ENCODE measurements at places on chromosomes 7 and 10.

GRCh38 chr10:59393349-59393748, 31.0 kb upstream of the FAM13C start:
- no peaks in the 10 kb centered on the region for H3K4me1 ChIP-seq
- no peaks in the 10 kb centered on the region for H3K36me3 ChIP-seq
- H3K27ac ChIP-seq, result no peak overlapping the region
- no peak overlapping the region for H3K4me3 ChIP-seq
- no peak for DNase-seq
- H3K27me3 ChIP-seq, result no peaks in the 10 kb centered on the region

DNA sequence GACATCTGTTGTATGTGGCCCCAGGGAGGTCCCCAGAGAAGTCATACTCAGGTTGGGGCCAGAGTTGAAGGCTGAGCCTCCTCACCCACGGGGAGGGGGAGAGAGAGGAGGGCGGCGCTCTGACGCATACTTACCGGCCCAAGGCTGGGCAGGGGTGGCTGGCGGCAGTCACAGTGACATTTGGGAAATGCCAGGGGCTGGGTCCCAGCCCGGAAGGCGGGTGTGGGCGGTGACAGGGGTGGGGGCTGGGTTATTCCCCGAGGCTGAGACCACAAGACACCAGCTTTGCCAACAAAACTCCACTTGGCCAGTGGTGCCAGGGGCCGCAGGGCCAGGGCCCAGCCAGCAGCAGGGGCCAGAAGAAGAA, 41.1 kb downstream of the RASGEF1A start:
- DNase-seq, result no peak
- H3K27ac ChIP-seq, result no peak overlapping the region
- H3K36me3 ChIP-seq, result no peaks in the 10 kb centered on the region

DNA sequence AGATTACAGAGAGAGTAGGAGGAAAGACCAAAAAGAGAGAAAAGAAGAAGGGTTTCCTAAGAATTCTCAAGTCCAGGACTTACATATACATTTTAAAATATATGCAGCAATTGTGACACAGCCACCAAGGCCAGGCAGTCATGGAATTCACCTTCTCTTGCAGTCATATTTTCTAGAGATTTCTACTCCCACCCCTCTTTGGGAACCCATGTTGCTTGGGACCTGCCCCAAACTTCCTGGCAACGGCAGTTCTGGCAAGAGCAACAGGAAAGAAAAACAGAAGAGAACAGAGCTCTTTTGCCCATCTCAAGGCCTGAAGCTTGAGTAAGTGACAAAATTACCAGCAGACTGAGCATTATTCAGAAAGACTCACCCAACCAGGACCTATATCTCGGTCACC, 128.3 kb upstream of the ASAH2 start:
- H3K4me1 ChIP-seq, result no peaks in the 10 kb centered on the region
- H3K27ac ChIP-seq, result no peak overlapping the region
- H3K27me3 ChIP-seq, result no peaks in the 10 kb centered on the region
- no peaks in the 10 kb centered on the region for H3K36me3 ChIP-seq
- no peak for DNase-seq
- H3K4me3 ChIP-seq, result no peak overlapping the region

GRCh38 chr10:7035126-7035761, 375.6 kb downstream of the SFMBT2 start:
- no peaks in the 10 kb centered on the region for H3K27me3 ChIP-seq
- DNase-seq, result no peak
- H3K4me3 ChIP-seq, result no peak overlapping the region

DNA sequence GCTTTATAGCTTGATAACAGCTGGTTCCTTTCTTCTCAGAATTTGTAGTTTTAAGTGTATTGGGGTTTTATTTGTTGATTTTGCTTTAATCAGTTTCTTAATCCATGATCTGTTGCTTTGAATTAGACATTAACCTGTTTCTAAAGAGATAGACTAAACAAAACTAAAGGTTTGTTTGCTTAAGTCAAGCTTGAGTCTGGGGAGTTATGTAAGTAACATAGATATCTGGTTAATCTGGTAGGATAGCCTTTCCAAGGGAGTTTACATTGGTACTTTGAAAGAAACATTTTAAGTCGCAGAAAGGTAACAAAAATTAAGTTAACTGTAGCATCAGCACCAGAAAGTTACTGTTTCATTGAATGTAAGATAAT, 5.4 kb downstream of the PPP2R2D start:
- H3K4me3 ChIP-seq, result no peak overlapping the region
- no peak for DNase-seq
- no peak overlapping the region for H3K27ac ChIP-seq

DNA sequence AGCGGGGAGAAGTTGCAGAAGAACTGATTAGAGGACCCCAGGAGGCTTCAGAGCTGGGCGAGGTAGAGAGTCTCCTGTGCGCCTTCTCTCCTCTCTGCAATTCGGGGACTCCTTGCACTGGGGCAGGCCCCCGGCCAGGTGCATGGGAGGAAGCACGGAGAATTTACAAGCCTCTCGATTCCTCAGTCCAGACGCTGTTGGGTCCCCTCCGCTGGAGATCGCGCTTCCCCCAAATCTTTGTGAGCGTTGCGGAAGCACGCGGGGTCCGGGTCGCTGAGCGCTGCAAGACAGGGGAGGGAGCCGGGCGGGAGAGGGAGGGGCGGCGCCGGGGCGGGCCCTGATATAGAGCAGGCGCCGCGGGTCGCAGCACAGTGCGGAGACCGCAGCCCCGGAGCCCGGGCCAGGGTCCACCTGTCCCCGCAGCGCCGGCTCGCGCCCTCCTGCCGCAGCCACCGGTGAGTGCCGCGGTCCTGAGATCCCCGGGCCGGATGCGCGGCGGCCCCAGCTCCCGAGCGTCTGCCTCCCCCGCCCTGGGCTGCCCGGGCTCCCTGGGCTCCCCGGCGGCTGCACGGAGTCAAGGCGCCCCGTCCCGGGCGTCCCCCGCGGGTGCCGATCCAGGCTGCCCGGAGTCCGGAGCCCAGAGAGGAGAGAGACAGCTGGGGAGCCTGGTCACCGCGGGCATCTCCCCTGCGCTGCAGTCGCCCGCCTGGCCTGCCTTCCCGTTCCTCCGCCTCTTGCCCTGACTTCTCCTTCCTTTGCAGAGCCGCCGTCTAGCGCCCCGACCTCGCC, at the start of gene PLAU:
Gene PLAU (plus strand): TSS at position 369 of the 789 bp plus-strand sequence. CDS start 424 bp downstream, outside the sequence.
- H3K4me1 ChIP-seq, result peaks cover 8% of the 10 kb centered on the region
- no peak within 1 kb of the TSS for H3K27ac ChIP-seq
- peaks cover 43% of the 10 kb centered on the region for H3K27me3 ChIP-seq
- peak; percentile 91 for DNase-seq

DNA sequence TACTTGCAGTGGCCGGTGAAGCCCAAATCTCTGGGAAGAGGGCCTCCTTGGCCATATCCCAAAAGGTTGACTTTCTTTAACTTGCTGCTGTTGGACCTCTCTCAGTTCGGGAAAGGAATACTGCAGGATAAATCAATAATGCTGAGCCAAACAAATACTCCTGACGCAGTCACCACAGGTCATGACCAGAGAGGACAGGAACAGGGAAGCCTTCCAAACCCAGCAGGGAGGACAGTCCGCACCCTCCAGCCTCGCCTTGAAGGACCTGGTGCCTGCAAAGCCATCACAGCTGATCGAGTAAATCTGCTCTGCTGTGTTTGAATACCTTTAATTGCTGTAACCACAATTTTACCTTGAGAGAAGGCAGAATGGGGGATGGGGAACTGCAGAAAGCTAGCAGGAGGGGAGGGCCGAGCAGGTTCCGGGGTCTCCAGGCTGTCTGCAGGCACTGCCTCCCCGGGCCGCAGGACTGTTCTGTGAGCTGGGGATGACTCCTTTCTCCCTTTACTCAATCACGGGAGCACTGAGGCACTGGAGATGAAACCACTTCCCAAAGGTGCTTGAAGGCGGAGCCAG, 20.8 kb upstream of the INSIG1 start:
- no peaks in the 10 kb centered on the region for H3K36me3 ChIP-seq
- no peak overlapping the region for H3K27ac ChIP-seq
- no peak for DNase-seq
- no peak overlapping the region for H3K4me3 ChIP-seq

GRCh38 chr10:52004342-52004949, 305.1 kb upstream of the CSTF2T start:
- no peak for DNase-seq
- H3K4me3 ChIP-seq, result no peak overlapping the region
- no peaks in the 10 kb centered on the region for H3K27me3 ChIP-seq
- no peaks in the 10 kb centered on the region for H3K36me3 ChIP-seq

DNA sequence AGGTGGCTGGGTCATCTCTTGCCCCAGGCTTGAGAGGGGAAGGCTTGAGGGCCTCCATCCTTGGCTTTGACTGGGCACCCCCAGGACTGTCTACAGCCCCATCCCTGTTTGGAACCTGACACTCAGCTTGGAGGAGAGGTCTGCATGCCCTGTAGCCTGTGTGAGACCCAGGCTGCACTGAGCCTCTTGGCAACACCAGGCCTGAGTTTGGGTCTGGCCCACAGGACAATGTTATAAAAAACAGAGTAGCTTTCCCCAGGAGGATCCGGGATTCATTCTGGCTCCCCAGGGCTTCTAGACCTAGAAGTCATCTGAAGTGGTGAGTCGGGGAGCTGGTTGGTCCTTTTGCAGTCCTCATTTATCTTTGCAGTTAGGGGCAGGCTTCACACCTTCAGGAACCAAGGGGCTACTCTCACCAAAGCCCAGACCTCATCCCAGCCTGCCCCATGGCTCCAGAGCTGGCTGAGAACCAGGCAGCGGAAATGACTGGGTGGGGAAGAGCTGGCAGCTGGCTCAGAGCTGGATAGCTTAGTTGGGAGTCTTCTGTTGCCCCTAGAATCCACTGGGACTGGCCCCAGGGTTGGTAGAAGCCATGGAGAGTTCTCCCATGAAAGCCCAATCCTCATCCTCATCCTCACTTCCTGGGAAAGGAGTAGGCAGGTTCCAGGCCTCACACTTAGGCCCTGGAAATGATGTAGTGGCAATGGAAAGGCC, 68.8 kb downstream of the ADCYAP1R1 start:
- no peak for DNase-seq
- no peak overlapping the region for H3K4me3 ChIP-seq
- H3K4me1 ChIP-seq, result no peaks in the 10 kb centered on the region
- H3K27me3 ChIP-seq, result peaks cover 9% of the 10 kb centered on the region
- H3K36me3 ChIP-seq, result no peaks in the 10 kb centered on the region

- no peak overlapping the region for H3K27ac ChIP-seq
- peaks cover 9% of the 10 kb centered on the region for H3K36me3 ChIP-seq
- H3K4me1 ChIP-seq, result no peaks in the 10 kb centered on the region
Measured at GRCh38 chr10:69398466-69398865, 18.3 kb downstream of the TACR2 start.

- H3K4me3 ChIP-seq, result no peak overlapping the region
- no peaks in the 10 kb centered on the region for H3K4me1 ChIP-seq
- H3K36me3 ChIP-seq, result no peaks in the 10 kb centered on the region
- no peak overlapping the region for H3K27ac ChIP-seq
- no peaks in the 10 kb centered on the region for H3K27me3 ChIP-seq
- DNase-seq, result no peak
Measured at GRCh38 chr10:32190890-32191491, 134.8 kb upstream of the KIF5B start.

DNA sequence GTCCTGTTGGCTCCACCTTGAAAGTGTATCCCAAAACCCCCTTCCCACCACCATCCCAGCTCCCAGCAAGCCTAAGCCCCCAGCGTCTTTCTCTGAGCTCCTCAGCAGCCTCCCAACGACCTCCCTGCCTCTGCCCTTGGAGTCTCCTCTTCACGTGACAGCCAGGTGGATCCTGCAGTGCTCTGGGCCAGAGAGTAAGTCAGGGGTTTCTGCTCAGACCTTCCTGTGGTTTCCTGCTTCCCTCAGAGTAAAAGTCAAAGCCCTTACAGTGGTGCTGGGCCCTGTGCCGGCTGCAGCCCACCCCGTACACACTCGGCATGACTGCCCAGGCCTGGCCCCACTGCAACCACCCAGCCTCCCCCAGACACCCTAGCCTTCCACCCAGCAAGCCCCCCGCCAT, 51.9 kb downstream of the OAT start:
- H3K36me3 ChIP-seq, result no peaks in the 10 kb centered on the region
- no peak for DNase-seq
- no peak overlapping the region for H3K4me3 ChIP-seq
- H3K4me1 ChIP-seq, result no peaks in the 10 kb centered on the region
- H3K27me3 ChIP-seq, result no peaks in the 10 kb centered on the region
- no peak overlapping the region for H3K27ac ChIP-seq

DNA sequence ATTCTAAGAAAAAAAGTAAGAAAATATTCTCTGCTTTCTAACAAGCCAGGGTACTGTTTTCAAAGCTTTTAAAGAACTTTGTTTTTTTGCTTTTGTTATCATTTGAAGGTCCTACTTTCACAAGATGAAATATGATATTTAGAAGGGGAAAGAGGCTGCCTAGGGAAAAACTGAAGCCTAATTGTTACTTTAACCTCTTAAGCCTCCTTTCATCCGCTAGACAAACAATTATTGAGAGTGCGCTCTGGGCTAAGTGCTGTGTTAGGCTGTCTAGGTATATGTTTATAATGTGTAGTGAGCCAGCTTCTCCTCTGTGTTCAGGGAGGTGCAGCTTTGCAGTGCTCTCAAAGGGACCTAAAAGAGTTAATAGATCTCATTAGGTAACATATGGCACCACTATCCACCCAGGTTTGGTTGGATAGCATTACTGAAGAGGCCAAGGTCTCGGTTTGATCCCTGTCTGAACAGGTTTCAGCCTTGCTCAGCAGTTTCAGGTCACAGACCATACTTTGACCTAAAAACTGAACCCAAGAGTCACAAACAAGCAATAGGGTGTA, 17.9 kb downstream of the PDK4 start:
- H3K36me3 ChIP-seq, result no peaks in the 10 kb centered on the region
- H3K27ac ChIP-seq, result no peak overlapping the region
- DNase-seq, result no peak
- H3K4me3 ChIP-seq, result no peak overlapping the region
- H3K27me3 ChIP-seq, result peaks cover 76% of the 10 kb centered on the region

GRCh38 chr10:25487266-25487665, 312.5 kb downstream of the GPR158 start:
- DNase-seq, result no peak
- H3K27ac ChIP-seq, result no peak overlapping the region

DNA sequence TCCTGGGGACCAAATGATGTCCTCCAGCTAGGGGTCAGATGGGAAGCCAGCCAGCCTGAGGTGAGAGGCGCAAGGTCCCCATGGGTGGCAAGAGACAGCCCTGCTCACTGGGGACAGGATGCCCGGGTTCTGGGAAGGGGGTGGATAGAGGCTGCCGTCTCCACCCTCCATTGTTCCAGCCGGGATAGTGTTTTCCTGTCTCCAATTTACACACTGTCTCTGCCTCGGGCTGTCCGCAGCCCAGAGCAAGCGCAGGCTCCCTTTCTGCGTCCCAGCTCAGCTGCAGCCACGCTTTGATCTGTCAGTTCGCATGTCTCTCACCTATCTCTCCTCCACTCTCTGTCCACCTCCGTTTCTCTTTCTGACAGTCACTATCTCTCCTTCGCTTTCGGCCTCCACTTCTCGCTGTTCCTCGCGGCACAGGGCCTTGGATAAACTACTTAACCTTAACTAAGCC, 2.1 kb downstream of the EPHB4 start:
- DNase-seq, result peak; percentile 57
- H3K27ac ChIP-seq, result no peak overlapping the region
- no peaks in the 10 kb centered on the region for H3K4me1 ChIP-seq
- H3K36me3 ChIP-seq, result peaks cover 36% of the 10 kb centered on the region

- peaks cover under 1% of the 10 kb centered on the region for H3K36me3 ChIP-seq
- no peak overlapping the region for H3K27ac ChIP-seq
- H3K4me1 ChIP-seq, result no peaks in the 10 kb centered on the region
- DNase-seq, result peak; percentile 69
- no peaks in the 10 kb centered on the region for H3K27me3 ChIP-seq
Measured at GRCh38 chr7:98265841-98266271, 13.8 kb upstream of the TECPR1 start.

- H3K4me3 ChIP-seq, result no peak overlapping the region
- H3K27ac ChIP-seq, result no peak overlapping the region
- no peaks in the 10 kb centered on the region for H3K27me3 ChIP-seq
- DNase-seq, result no peak
- no peaks in the 10 kb centered on the region for H3K36me3 ChIP-seq
- no peaks in the 10 kb centered on the region for H3K4me1 ChIP-seq
Measured at GRCh38 chr7:141209454-141209853, 135.6 kb downstream of the TMEM178B start.
